ENCODE measurements at places on chromosomes 1 and 21.

GRCh38 chr1:119660253-119661083 is 12.4 kb upstream of the ZNF697 start:
- DNase-seq, result no peak

DNA sequence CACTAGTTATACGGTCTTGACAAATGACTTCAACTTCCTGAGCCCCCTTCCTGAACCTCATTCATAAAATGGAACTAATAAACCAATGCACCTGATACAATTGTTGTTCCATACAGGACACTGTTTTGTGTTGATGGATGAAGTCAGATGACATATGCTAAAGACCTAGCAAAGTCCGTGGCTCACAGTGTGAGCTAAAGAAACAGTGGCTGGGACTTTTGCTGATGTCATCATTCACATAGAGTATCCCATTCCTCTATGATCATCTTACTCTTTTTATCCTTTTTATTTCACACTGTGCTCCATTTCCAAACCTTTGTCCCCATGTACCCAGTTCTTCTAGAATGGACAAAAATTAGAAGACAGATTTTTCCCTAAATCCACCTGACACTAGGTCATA is 83.7 kb upstream of the KAZN start:
- DNase-seq, result no peak

DNA sequence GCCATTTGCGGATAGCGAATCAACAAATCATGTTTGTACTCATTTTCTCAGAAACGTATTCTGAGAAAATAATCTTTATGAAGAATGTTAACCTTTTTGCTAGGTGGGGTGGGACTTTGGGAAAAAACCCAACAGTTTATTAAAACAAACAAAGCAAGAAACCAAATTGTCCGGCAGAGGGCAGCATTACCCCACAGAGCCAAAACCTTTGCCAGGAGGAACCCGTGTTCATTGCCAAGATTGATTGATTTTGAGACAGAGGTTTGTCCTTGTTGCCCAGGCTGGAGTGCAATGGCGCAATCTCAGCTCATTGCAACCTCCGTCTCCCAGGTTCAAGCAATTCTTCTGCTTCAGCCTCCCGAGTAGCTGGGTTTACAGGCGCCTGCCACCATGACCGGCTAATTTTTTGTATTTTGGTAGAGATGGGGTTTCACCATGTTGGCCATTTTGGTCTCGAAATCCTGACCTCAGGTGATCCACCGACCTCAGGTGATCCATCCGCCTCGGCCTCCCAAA is 70.8 kb upstream of the RHOU start:
- DNase-seq, result peak; percentile 78

DNA sequence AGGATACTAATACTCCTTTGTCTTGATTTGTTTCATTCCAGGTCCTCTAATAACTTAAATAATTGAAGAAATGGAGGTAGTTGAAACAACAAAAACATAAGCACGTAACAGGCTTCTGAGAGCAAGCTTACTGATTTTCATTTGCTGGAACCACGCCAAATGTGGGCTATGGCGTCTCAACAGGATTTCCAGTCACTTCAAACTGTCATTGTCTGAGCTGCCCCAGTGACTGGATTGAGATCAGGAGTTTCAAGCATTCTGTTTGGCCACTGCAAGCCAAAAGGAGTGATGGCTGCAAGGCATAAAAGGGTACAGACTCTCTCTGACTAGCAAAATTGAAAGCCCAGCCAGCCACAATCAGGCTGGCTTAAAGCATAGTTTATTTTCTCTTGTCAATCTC is 289.9 kb downstream of the DPYD start:
- DNase-seq, result no peak

- no peak for DNase-seq
Measured at GRCh38 chr1:92017656-92018055, 12.1 kb upstream of the EPHX4 start.

- no peak for DNase-seq
Measured at GRCh38 chr1:95323123-95323522, 89.1 kb downstream of the RWDD3 start.

DNA sequence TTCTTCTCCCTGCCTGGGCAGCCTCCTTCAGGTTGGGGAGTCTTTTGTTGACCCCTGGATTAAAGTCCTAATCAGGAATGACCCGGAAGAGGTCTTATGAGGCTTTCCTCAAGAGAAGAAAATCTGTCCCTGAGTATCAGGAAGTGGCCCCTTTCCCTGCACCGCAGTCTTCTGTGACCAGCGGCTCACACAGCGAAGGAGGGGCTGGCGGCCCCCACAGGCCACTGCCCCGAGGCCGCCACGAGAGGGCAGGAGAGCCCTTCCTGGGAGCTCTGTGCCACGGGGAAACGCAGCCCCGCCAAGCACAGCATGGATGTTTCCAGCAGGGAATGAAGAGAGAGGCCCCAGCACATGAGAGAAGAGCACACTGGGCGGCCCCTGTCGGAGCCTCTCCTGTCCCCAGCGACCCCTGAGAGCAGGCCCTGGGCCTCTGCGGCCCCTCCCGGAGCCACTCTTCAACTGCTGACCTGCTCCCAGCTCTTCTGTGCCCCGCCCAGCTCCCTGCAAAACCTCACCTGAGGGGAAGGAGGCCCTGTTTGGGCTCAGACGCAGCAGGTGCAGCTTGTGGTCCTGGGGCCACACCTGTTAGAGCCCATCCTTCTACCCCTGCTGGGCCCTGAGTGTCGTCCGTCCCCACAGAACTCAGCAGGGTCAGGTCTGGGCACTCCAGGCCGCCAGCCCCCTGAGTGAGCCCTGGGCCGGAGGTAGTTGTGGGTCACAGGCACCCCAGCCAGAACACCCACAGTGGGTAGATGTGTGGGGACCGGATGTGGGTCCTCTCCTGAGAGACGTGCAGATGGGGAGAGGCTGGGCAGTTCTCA is 4.9 kb upstream of the POFUT2 start:
- peak; percentile 93 for DNase-seq

- DNase-seq, result no peak
Measured at GRCh38 chr1:212256369-212256768, 28.8 kb upstream of the PPP2R5A start.

GRCh38 chr1:9143250-9143649 is 14.3 kb upstream of the GPR157 start:
- no peak for DNase-seq

- DNase-seq, result no peak
Measured at GRCh38 chr1:84425150-84425896, 27.0 kb downstream of the DNASE2B start.

DNA sequence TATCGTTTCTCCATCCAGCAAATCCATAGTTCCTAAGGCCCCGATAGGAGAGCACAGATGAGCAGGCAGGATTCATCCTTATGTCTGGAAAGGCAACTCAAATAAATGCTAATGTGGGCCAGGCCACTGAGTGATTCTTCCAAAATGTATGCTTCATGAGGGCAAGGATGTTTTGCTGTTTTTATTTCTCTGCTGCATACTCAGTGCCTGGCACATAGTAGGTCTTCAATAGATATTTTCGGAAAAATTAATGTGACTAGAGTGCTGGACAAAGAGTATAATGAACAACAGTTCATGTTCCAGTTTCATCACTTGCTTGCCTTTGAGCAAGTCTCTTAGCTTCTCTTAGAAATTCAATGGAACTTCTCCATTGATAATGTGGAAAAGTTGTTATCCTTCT is 357.7 kb downstream of the PRDM2 start:
- DNase-seq, result no peak

DNA sequence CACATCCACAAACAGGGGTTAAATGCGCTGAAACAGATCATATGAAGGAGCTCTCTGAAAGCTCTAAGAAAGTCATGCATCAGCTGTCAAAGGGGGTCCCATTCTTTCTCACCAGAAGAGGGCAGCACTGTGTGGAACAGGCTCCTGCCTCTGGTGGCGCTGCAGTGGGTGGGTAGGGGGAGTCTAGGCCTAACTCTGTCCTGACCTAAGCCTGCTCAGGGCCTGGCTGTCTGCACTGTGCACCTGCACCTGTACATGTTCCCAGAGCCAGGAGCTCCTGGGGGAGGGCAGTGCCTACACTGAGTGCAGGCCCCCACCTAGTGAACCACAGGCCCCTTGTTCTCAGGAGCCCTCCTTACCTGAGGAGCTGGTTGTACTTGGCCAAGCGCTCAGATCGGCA is 16.0 kb downstream of the ENO1 start:
- DNase-seq, result no peak

DNA sequence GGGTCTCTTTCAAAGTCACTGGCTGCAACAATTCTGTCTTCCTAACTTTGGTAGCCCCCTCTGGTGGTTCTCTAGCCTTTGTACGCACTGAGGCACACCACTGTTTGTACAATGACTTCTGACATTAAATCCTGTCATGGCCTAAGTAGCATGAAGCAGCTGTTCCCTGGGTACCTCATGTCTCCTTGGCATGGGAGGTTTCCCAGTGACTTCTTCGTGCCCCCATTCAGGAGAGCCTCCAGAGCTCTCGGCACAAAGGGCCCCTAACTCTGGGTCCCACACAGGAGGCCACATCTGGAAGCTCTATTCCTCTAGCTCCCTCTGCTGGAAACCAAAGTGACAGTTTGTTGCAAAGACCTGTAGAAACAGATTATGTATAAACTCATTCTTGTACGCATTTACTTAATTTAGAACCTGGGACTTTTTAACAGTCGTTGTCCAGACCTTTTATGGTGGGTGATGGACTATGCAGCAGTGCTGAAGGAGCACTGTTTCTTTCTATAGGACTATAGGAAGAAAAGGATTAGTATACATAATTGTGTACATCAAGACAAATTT is 13.4 kb downstream of the SWT1 start:
- DNase-seq, result peak; percentile 66

- DNase-seq, result peak; percentile 64
Measured at GRCh38 chr1:22969304-22969709, 3.4 kb downstream of the LACTBL1 start.

GRCh38 chr1:208278638-208279037 is 34.5 kb upstream of the PLXNA2 start:
- no peak for DNase-seq

- DNase-seq, result no peak
Measured at GRCh38 chr21:29368906-29369305, 70.2 kb downstream of the BACH1 start.

DNA sequence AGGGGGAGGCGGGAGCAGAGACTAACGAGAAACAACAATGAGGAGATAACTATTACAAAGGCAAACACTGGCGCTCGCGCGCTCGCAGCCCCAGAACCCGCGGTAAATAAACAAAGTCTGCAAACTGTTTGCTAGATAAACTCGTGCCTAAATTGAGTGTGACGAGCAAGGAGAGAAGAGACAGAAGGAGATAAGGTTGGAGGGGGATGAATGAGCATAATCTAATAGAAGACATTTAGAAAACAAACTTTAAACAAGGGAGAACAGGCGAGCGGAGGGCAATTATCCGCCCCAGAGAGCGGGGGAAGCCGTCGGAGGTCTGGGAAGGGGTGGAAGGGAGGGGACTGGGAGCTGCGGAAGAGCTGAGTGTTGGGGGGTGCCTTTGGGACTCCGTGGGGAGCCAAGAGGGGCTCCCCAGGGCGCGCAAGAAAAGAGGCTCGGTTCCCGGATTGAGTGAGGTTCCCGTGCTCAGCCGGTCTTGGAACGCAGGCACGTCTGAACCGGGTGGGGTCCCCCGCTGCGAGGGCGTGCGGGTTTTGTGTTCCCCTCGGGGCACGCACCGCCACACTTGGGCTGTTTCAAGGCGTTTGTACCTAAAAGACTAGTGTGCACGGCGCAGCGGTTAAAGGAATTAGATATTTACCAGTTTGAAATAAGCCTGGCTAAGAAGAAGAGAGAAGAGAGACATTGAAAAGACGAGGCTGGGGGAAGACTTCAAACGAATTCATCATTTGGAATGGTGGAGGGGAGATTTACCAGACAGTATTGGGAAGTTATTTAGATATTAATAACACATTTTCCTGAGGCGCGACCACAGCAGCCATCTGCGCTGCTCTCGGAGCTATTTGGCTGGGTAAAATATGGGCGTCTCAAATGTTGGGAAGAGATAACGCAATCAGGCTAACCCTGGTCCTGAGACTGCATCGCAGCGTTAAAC is 10.6 kb downstream of the PAX7 start:
- no peak for DNase-seq

DNA sequence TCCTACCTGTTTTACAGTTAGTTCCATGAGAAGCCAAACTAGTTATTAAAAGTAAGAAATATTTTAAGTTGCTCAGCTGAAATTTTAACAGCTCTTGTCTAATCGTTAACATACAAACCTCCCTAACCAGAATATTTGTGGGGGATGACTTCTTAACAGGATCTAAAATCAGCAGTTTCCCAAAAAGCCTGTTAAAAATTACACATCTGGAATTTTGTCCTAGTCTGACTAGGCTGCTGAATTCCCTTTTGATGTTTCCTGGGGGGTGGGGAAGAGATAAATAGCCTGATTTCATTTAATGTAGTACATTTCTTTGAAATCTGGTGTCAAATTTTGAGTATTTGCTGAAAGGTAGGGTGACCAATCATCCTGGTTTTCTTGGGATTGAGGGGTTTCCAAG is 78.8 kb upstream of the ARHGAP29 start:
- DNase-seq, result no peak

DNA sequence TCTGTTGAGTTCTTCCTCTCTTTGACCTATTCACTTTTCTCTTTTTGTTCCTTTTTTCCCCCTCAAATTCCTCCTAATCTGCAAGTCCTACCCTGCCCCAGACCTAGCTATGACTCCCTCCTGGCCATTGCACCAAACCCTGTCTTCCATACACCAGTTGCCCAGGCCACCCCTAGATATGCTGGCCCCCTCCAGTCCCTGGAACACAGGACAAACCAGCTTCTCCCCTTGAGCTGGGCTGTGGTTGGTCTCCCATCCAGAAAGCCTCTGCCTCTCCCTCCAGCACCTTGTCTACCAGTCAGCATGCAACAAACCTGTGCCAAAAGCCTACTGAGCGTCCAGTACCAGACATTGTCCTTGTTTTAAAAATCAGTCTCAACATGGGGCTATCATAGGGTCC is 59.4 kb downstream of the ELK4 start:
- DNase-seq, result no peak

DNA sequence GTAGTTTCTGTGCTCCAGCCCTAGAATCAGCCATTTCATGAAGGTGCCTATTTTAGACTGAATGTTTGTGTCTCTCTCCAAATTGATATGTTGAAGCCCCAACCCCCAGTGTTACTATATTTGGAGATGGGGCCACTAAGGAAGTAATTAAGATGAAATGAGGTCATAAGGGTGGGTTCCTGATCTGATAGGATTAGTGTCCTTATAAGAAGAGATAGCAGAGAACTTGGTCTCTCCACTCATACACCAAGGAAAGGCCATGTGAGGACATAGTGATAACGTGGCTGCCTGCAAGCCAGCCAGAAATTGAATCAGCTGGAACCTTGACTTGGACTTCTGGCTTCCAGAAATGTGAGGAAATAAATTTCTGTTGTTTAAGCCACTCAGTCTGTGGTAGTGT is 12.3 kb downstream of the RAVER2 start:
- DNase-seq, result no peak

GRCh38 chr1:42730002-42730401 is 10.0 kb downstream of the CLDN19 start:
- DNase-seq, result no peak

GRCh38 chr1:208600456-208601190 is 356.4 kb upstream of the PLXNA2 start:
- DNase-seq, result no peak

DNA sequence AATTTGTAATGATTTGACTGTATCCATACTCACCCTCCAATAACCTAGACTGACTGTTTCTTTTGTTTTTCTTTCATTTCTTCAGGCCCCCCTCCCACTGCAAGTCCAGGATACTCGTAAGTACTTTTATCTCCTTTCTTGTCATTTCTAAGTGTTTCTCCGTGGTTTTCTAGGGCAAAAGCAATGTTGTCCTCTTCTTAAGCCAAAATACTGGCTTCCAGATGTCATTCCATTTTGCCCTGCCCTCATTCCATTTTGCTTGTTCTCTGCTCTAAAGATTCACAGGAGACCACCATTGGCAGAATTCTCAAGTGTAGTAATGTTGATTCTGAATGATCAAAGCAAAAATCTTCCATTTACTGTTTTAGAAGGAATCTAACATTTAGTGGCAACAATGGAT is 152.8 kb upstream of the UBE2U start:
- no peak for DNase-seq

- no peak for DNase-seq
Measured at GRCh38 chr1:68375919-68376318, 73.8 kb downstream of the RPE65 start.

All from right hindlimb (tissue), 1 donor.